CD8-positive, alpha-beta memory T cell (primary cell): ENCODE measurements at places on chromosomes 12 and 14. TPM values are rescaled to one million over a fixed set of nuclear protein-coding genes. Genes with fewer than 3 reads are reported as not detected.

KRT6C gene
- not detected for polyA plus RNA-seq

DNA sequence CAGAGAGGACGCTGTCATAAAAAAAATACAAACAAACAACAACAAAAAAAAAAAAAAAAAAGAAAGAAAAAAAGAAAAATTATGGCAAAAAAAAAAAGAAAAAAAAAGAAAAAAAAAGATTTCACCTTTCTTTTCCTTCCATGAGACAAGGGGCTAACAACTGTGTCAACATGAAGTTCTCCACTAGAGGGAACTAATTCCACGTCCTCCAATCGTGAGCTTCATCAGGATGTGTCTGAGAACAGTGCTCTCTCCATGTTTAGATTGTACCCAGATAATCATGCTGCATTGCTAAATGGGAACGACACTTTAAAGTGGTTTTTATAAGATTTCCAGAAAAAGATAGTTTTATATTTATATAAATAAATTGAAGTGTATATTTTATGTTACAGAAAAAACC, 96.2 kb upstream of the PTPRB start:
- no peaks in the 10 kb centered on the region for H3K27me3 ChIP-seq
- no peaks in the 10 kb centered on the region for H3K36me3 ChIP-seq
- H3K4me3 ChIP-seq: no peak overlapping the region
- H3K27ac ChIP-seq: no peak overlapping the region

GRCh38 chr14:49549881-49550280, 36.3 kb downstream of the RPS29 start:
- no peak overlapping the region for H3K27ac ChIP-seq
- H3K4me3 ChIP-seq: no peak overlapping the region
- no peaks in the 10 kb centered on the region for H3K36me3 ChIP-seq
- DNase-seq: no peak
- H3K4me1 ChIP-seq: no peaks in the 10 kb centered on the region

- peaks cover 20% of the 10 kb centered on the region for H3K4me1 ChIP-seq
- H3K36me3 ChIP-seq: no peaks in the 10 kb centered on the region
- H3K4me3 ChIP-seq: no peak overlapping the region
- DNase-seq: no peak
Measured at GRCh38 chr12:52865090-52865944, 16.5 kb upstream of the KRT78 start.

- H3K27ac ChIP-seq: no peak overlapping the region
- no peak overlapping the region for H3K4me3 ChIP-seq
- no peaks in the 10 kb centered on the region for H3K4me1 ChIP-seq
- H3K27me3 ChIP-seq: no peaks in the 10 kb centered on the region
- H3K36me3 ChIP-seq: no peaks in the 10 kb centered on the region
Measured at GRCh38 chr12:93230326-93230720, 147.4 kb upstream of the NUDT4 start.

- no peak for DNase-seq
- H3K4me1 ChIP-seq: peaks cover 25% of the 10 kb centered on the region
- H3K27ac ChIP-seq: no peak overlapping the region
- no peaks in the 10 kb centered on the region for H3K27me3 ChIP-seq
- no peak overlapping the region for H3K4me3 ChIP-seq
Measured at GRCh38 chr12:1916371-1917171, 1.9 kb downstream of the CACNA2D4 start.
